ENCODE measurements at places on chromosomes 7 and 10.

- peak; percentile 2 for DNase-seq
Observed at GRCh38 chr10:119395280-119396007, 147.1 kb downstream of the RGS10 start.

DNA sequence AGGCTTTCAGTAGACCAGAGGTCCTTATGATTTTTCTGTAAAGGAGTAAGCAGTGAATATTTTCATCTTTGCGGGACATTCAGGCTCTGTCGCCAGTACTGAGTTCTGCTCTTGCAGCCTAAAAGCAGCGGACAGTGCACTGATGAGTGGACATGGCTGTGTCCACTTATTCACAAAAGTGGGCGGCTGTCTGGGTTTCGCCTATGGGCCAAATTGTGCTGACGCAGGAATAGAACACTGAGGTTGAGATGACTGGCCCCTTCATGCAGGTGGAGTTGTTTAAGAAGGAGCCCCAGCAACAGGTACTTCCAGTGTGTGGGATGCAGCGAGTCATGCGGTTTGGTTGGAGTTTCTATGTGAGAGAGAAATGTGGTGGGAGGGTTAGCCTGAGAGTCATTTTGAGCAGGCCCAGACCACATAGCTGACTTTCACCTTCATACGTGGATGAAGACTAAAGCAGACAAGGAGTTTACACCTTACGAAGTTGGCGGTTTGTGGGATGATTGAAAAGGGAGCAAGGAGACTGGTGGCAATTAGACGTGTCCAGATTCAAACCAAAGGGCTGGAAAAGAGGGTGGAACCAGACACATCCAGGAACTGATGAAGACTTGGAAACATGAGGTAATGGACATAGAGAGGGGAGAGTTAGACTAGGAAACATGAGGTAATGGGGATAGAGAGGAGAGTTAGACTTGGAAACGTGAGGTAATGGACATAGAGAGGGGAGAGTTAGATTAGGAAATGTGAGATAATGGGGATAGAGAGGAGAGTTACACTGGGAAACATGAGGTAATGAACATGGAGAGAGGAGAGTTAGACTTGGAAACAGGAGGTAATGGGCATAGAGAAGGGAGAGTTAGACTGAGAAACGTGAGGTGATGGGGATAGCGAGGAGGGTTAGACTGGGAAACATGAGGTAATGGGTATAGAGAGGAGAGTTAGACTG is 38.2 kb downstream of the WDR37 start:
- DNase-seq, result no peak

- no peak for DNase-seq
Observed at GRCh38 chr10:103038570-103038969, 120.5 kb downstream of the CNNM2 start.

DNA sequence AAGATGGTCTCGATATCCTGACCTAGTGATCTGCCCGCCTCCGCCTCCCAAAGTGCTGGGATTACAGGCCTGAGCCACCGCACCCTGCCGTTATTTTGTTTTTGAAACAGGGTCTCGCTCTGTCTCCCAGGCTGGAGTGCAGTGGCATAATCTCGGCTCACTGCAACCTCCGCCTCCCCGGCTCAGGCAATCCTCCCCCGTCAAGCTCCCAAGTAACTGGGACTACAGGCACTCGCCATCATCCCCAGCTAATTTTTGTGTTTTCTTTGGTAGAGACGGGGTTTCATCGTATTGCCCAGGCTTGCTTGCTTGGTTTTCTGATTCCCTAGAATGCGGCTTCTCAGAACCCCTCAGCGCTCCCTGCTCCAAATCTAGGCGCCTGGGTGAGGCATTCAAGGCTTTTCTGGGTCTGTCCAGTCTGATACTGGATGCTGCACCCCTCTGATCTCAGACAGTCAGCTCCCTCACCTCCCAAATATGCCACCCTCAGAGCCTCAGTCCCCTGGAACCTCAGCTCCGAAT is 1.3 kb downstream of the TFR2 start:
- no peak for DNase-seq

GRCh38 chr10:62778125-62778524 is 26.4 kb upstream of the ADO start:
- no peak for DNase-seq

DNA sequence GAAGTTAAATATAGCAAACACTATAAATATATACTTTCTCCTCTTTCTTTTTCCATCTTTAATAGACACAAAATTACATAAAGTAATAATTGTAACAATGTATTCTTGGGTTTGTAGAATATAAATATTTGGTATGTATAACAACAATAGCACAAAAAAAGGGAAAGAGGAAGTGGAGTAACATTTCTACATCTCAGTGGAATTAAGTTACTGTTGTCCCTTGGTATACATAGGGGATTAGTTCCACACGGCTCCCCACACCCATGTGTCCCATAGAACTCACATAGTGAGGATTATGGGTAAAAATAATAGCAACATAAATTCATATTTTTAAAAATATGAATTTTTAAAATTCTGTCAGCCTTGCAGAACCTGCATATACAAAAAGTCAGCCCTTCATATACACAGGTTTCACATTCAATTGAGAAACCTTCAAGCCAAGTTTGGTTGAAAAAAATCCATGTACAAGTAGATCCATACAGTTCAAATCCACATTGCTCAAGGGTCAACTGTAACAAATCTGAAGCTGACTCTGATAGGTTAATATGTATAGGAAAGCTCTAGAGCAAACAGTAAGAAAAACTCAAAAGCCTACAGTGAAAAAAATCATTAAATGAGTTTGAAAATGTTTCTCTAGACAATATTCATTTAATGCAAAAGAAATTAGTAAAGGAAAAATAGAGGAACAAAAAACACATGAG is 92.4 kb downstream of the HYCC1 start:
- no peak for DNase-seq

GRCh38 chr10:118939211-118940007 is 90.1 kb upstream of the NANOS1 start:
- DNase-seq, result no peak

DNA sequence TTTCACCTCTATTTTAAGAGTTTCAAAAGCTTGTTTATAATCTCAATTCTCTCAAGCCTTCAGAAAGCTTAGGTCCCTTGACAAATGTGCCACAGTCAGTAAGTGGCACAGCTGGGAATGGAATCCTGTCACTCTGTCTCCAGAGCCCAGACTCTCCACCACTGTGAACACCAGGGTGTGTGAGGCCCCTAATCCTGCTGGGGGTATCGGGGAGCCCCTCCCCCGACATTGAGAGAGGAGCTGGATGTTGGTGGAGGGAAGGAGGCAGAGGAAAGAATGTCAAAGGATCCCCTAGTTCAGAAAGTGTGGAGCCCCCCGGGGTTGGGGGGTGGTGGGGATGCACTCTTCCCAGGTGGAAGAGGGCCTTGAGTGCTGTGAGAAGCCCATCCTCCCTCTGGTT is 133.8 kb upstream of the YAE1 start:
- DNase-seq, result no peak

DNA sequence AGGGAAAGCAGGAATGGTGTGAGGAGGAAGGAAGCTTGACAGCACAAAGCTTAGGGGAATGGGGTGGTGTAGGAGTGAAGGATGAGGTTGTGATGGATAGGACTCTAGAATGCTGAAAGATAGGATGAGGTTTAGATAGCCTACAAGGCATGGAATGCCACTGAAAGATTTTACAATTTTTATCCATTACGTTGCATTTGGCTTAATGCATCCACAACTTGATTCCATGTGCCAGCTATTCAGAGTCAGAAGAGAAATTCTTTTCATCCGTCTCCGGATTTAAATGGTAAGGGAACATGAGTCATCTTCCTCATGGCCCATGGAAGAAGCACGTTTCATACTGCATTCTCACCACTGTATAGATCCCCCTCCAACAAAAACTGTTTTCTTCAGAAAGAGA is 212.4 kb upstream of the BMPER start:
- no peak for DNase-seq

DNA sequence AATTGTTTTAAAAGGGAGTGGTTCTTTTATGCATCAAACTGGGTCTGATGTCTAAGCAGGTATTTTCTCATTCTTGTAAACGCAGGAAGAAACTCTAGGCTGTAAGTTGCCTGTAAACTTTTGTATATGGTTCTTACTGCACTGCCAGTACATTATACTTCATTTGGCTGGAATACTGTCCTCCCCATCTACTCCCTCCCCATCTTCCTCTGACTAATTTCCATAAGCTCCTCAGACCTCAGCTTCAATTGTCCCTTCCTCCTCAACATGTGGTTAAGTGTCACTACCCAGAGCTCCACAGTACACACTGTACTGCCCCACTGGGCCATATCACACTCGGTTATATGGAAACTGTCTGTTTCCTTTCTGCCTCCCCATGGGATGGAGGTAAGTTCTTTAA is 161.4 kb upstream of the MDFIC start:
- DNase-seq, result no peak

DNA sequence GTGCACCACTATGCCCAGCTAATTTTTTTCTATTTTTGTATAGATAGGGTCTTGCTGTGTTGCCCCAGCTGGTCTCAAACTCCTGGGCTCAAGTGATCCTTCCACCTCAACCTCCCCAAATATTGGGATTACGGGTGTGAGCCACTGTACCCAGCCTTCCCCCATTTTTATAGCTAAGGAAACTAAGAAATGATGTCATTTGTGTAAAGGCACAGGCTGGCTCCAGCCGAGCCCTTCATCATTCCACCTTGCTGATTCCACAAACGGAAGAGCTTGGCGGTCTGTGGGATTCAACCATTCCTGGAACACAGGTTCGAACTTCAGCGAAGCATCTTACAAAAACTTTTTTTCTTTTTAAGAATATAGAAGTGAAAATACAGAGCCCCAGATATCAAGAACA is 14.4 kb downstream of the SMURF1 start:
- DNase-seq, result no peak

GRCh38 chr10:50152792-50153272 is 85.1 kb downstream of the WASHC2A start:
- no peak for DNase-seq

- DNase-seq, result no peak
Observed at GRCh38 chr10:132236161-132236560, 49.4 kb downstream of the DPYSL4 start.

GRCh38 chr7:101814991-101815825 is 2.2 kb upstream of the CUX1 start:
- peak; percentile 54 for DNase-seq

DNA sequence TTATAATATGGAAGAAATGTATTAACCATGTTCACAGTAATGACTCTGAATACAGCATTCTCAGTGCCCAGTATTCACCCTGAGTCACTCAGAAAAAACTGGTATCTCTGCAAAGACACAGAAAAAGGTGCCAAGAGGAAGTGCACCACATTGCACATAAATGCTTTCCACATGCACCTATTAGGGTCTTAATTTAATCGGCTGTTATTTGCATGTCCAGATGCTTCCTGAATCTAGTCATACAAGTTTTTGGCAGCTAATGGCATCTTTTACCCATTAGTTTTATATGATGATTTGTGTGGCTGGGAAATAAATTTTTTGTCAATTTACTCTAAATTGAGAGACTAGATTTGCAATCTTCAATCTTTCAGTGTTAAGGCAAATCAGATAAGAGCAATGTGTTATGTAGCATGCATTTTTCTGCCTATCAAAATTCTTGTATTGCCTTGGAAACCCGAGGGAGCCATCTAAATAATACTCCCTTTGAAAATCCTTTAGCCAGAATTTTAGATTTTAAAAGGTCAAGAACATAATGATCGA is 58.2 kb downstream of the ZNF680 start:
- DNase-seq, result no peak

DNA sequence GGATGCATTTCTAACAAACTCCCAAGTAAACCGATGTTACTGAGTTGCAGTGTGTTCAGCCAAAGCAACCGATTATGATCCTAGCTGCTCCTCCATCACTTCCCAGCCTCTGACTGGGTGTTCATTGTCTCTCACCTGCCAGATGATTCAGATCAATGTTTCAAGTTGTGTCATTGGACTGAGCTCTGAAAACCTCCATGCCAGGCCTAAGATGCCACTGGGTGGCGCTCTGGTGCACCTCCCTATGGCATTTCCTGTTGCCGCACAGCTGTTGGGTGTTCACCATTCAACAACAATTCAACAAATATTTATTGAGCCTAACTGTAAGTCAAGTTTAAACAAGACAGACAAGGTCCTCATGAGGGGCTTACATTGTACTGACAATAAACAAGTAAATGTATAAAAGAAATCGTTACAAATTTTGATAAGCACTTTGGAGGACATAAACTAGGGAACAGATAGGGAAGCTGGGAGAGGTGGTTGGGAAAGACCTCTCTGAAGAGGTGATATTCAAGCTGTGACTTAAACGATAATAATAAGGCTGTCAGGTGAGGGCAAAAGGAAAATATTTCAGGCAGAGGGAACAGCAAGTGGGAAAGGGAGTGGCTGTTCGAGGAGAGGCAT is 22.8 kb downstream of the RGR start:
- DNase-seq, result peak; percentile 62

- DNase-seq, result no peak
Observed at GRCh38 chr10:102112210-102112817, 7.9 kb downstream of the LDB1 start.

DNA sequence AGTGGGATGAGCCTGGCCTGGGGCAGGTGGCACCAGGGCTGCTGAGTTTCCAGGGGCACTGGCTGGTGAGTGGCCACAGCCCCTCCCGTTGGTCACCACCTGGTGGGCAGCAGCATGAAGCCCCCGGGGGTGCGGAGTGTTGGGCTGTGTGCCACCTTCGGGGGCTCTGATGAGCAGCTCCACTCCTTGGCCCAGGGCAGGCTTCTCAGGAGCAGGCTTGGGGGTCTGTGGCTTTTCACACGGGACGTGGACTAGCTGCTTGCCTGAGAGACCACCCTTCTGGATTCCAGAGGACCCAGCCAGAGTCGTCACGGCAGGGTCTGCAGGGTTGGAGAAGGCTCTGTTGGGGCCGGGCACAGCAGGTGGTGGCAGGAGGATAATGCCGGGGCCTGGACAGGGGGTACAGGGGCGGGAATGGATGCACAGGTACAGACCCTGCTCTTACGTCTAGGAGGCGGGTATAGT is 193.1 kb downstream of the ADARB2 start:
- DNase-seq, result no peak

DNA sequence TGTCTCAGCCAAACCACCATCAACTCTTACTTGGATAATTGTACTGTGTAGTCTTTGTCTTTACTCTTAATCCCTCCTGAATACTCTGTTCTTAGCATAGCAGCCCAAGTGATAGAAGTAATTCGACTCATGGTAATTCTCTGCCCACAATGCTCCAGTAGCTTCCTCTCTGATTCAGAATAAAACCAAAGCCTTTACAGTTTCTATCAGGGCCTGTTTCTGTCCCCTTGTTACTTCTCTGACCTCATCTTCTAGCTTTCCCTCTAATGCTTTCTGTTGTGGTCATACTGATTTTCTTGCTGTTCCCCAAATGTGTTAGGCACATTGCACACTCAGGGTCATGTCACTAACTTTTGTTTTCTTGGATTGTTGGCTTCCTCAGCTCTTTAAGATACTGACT is 8.0 kb downstream of the ZNF518A start:
- DNase-seq, result no peak
